Stimulated activated CD4-positive, alpha-beta T cell treated with anti-CD3 and anti-CD28 coated beads, TNF-alpha, amount 100 ng/mL, for 4 hours (primary cell): ENCODE measurements at places on chromosomes 1 and 21.

DNA sequence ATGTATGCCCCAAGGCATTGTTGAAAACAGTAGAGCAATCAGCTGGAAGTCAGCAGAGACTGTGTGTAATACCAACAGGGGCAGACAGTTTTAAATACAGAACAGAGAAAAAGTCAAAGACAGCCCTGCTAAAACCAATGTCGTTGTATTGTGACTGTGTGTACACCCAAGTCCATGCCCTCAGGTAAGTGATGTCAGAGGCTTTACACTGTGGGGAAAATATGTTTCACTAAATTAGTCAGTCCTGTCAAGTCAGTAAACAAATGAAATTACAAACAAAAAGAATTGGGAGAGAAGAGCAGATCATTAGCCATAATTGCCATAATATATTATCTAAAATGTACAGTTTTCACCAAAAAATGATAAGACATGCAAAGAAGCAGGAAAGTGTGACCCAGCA, 2.4 kb upstream of the CYP2J2 start:
- DNase-seq: no peak

- peak; percentile 30 for DNase-seq
Measured at GRCh38 chr1:91555821-91556531, 55.3 kb downstream of the CDC7 start.

- DNase-seq: no peak
Measured at GRCh38 chr1:197327776-197328364, 59.8 kb downstream of the CRB1 start.

DNA sequence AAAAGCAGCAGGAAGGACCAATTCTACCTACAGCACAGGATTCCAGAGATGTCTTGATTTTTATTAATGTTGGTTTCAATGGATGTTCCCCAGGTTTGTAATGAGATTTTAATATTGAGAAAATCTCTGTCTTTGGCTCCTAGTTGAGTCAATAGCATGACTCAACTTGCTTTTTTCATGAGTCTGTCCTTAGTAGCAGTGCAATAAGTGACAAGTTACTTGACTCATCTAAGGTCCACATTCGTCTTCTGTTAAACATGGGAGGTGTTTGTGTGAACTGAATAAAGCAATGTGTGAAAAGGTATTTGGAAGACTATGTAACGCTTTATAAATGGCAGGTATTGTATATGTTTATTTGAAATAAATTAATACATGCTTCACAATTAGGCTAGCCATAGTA, 645.0 kb upstream of the PTBP2 start:
- DNase-seq: no peak

GRCh38 chr1:92476071-92476631, 10.6 kb downstream of the GFI1 start:
- peak; percentile 27 for DNase-seq

DNA sequence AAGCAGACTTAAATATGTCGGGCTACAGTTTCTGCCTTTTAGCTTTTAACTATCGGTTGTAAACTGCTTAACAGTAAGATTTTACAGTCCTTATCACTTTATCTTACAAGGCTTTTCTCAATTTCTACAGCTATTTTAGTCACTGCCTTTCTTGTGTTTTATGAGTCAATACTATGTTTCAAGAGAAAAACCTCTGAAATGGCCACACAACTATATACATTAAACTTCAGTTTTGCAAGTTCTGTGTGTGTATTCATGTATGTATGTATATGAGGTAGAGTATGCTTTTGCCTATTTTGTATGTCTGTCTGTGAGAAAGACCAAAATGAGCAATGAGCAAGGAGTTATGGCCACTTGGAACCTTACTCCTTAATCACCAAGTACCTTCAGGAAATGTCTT, 169.8 kb downstream of the SYT2 start:
- DNase-seq: no peak

GRCh38 chr1:177984136-177984525, 14.3 kb upstream of the SEC16B start:
- no peak for DNase-seq
